ENCODE measurements at places on chromosomes 7 and 10. TPM values are rescaled to one million over a fixed set of nuclear protein-coding genes. Genes with fewer than 3 reads are reported as not detected.

Gene NRG3
- 10.2 TPM for total RNA-seq

Gene SLC25A40
- total RNA-seq, result 25.3 TPM

- DNase-seq, result peak; percentile 56
These were observed 95.1 kb upstream of the PALS2 start for GRCh38 chr7:24478137-24478655.

DNA sequence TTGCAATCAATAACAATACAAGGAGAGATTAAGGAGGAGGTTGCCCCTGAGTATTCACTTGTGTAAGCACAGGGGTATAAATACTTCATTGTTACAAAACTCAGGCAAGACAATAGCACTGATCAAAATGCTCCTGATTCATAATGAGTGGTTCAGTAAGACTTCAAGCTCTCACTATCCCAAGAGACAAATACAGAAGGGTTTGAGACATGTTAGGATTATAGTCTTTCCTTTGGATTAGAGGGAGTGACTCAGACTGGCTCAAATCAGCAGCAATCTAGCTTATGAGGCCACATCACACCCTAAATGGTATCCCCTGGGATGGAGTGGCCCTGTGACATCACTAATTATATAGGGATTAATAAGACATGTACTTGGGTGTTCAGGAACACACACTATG is 167.2 kb upstream of the HGF start:
- no peak for DNase-seq

DNA sequence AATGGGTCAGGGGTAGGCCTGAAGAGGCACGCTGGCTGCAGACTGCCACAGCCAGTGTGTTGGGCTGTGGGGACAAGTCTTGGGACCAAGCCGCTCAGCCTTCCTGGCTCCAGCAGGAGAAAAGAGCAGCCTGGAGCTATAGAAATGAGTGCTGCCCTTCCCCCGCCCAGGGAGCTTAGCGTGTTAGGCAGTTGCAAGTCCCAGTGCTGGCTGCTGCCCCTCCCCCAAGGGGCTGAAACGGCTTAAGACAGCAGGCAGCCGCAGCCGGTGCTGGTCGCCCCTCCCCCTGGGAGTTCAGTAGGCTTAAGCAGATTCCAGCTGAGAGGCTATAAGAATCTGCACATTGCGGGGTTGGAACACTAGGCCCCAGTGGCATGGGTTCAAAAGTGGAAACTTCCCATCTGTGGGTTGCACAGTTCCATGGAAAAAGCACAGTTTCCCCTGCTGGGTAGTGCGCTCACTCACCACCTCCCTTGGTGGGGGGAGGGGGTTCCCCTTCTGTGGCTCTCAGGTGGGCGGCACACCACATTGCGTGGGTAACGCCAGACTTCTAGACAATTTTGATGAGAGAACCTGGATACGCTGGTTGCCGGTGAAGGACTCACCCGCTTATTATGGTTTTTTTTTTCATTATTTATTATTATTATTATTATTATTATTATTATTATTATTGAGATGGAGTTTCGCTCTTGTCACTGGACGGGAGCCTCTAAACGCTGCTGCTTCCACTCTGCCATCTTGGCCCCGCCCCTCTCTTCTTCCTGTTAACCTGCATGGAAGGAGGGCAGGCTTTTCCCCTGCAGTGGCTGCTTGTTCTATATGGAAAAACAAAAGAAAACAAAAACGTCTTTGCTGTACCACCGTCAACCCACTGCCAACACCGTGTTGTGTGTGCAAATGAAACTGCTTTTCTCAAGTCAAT is 151.1 kb downstream of the CXCL12 start:
- no peak for DNase-seq

Gene NPFFR1
- total RNA-seq, result 0.04 TPM

- DNase-seq, result no peak
These were observed 94.9 kb upstream of the MKI67 start for GRCh38 chr10:128221117-128221516.

GRCh38 chr10:93235686-93236085 is 162.0 kb downstream of the CYP26A1 start:
- no peak for DNase-seq

DNA sequence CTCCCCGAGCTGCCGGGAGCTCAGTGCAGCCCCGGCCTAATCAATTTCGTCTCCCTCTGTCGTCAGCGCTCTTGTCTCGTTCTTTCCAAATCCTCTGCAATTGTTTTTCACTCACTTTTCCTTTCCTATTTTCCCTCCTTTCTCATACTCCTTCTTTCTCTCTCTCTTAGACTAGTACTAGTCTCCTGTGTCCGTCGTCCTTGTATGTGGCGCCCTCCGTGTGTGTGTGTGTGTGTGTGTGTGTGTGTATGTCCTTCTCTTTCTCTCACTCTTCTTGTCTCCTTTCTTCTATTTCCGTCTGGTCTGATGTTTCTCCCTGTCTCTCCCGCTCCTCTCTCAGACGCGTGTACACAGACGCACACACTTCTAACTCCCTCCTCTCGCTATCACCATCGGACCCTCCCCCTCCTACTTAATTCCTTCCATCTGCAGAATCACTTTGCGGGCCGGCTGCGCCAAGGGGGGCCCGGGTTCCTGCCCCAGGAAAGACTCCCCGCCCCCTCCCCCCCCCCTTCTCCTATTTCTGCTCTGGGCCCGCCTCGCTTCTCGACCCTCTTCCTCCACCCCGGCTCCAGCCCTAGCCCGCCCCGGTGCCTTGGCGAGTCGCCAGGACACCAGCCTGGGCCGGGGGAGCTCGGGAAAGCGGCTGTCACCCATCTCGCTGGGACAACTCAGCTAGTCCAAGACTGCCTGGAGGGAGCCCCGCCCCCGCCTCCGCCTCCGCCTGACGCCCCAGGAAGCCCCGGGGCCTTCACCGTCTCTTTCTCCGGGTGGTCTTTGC is 743 bp upstream of the ZCCHC24 start:
- no peak for DNase-seq

DNA sequence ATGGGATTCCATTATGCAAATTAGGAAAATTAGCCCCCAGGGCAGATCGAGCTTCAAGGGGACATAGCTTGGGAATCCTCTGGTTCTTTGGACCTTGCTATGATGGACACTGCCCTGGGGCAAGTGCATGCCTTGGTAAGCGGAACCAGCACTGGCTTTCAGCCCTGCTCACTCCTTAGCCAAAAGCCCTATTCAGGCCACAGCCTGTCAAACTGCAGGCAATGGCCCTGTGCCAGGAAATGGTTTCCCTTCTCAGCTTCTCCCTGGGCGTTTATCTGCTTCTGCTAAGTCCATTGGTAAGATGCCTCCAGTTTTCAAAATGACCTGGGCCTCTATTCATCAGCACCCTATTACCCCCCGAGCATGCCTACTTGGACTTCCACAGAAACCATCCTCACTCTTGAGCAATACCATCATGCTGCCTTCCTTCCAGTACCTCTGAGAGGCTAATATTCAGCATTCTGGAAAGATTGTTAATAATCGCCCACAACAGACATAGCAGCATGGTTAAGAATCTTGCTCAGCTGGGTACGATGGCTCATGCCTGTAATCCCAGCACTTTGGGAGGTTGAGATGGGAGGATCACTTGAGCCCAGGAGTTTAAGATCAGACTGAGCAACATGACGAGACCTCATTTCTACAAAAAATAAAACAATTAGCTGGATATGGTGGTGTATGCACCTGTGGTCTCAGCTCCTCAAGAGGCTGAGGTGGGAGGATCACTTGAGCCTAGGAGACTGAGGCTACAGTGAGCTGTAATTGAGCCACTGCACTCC is 918.6 kb upstream of the AUTS2 start:
- DNase-seq, result no peak

- no peak for DNase-seq
These were observed 115.7 kb upstream of the GDF10 start for GRCh38 chr10:47184273-47184672.

DNA sequence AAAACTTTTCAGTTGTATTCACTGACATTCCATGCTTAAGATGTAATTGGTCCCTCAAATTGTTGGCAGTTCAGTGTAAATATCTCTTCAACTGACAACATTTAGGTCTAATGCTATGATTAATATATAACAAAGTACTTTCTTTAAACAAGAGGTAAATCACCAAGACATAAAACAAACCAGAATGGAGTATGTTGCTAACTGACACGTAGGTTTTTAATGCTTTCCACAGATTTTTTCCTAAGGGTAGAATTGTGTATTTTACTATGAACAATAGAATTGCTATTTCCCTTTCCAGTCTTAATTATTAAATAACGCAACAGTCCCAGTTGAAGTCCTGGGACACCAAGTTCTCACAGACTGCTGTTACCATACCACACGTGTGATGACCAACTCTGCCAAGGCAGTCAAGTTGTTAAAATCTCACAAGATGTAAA is 4.1 kb downstream of the JCAD start:
- no peak for DNase-seq

Gene ASAH2
- 0.29 TPM for total RNA-seq

DNA sequence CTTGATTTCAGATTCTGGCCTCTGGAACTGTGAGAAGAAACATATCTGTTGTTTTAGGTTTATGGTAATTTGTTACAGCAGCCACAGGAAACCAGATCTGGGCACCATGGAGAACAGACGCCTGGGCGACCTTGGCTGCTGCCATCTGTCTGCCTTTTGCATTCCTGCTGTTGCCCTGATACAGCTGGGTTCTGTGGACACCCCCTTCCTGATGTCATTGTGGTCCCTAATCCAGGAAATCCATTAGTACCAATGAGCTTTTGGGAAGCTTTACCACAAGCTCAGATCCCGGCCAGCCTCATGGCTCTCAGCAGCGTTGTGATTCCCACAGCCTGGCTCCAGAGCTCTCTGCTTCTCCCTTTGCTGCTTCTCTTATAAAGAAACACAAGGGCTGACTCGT is 174.2 kb upstream of the NPS start:
- no peak for DNase-seq

DNA sequence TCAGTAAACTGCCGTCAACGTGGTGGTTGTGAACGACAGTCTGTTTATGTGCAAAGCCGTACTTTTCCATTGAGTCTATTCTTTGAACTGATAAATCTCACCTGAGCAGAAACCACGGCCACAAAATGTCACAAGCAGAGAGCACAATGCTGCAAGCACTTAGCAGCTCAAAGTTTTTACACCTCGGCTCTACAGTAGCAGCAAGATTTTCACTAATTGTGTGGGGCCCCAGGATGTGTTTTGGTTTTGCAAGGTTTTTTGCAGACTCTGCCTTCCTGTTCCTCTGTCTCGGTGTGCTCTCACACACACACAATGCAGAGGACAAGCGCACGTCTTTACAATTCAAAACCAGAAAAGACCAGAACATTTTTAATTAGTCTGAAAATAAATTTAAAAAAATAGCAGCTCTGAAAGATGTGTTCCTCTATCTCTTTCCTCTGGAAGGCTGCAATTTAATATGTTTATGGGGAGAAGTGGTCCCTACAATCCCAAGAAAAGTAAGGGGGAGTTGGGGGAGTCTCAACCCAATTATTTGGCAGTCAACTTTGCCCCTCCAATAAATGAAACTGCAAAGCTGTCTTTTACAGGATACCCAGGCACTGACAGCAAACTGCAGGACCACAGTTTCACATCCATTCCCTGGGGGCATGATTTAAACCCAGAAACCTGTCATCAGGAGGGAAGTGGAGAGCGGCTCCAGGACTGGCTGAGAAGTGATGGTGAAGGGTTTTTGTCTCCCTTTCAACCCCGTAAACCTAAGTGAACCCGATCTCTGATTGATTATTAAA is 73.8 kb upstream of the SFMBT2 start:
- no peak for DNase-seq

Gene ECHDC3
- total RNA-seq, result 31.6 TPM

GRCh38 chr7:40786909-40787308 is 652.1 kb downstream of the SUGCT start:
- DNase-seq, result no peak

Measured in kidney epithelial cell (primary cell).